ENCODE measurements at places on chromosomes 4 and X. TPM values are rescaled to one million over a fixed set of nuclear protein-coding genes. Genes with fewer than 3 reads are reported as not detected.

- DNase-seq, result peak; percentile 49
- peak overlapping the region; percentile 71 for H3K4me3 ChIP-seq
Measured at GRCh38 chr4:174135936-174136406, 147.5 kb downstream of the FBXO8 start.

DNA sequence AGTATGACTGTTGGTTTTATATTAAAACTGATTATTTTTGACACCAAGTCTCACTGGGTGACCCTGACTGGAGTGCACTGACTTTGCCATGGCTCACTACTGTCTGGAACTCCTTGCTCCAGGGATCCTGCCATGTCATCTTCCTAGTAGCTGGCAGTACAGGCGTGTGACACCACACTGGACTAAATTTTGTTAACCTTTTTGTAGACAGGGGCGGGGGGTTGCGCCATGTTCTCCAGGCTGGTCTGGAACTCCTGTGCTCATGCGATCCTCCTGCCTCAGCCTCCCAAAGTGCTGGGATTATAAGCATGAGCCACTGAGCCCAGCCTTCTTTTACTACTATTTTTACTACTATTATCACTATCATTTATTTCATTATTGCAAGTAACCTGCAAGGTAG, 8.9 kb downstream of the XAGE1A start:
- H3K27ac ChIP-seq, result no peak overlapping the region
- DNase-seq, result no peak
- no peaks in the 10 kb centered on the region for H3K36me3 ChIP-seq
- H3K4me3 ChIP-seq, result no peak overlapping the region
- H3K27me3 ChIP-seq, result no peaks in the 10 kb centered on the region
- H3K4me1 ChIP-seq, result no peaks in the 10 kb centered on the region

DNA sequence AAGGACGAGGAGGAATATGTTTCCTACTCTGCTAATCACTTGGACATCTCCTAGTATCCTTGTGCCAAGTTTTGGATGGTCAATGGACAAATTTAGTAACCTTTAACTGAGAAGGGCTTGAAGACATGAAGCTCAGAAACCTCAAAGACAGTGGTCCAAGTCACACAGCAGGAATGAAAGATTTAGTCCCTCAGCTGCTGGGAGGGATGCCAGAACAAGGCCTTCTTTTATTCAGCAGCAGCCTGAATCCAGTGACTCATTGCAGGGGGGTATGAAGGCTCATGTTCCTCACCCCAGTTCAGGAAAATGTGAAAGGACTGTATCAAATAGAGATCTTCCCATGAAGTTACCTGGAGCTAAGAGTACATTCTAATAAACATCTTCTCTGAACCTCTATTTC, 214.9 kb upstream of the UGT8 start:
- peaks cover 11% of the 10 kb centered on the region for H3K27me3 ChIP-seq
- peak; percentile 92 for DNase-seq
- peaks cover 22% of the 10 kb centered on the region for H3K4me1 ChIP-seq

- no peak overlapping the region for H3K27ac ChIP-seq
- no peak overlapping the region for H3K4me3 ChIP-seq
- peaks cover 10% of the 10 kb centered on the region for H3K4me1 ChIP-seq
- H3K27me3 ChIP-seq, result no peaks in the 10 kb centered on the region
Measured at GRCh38 chr4:56391270-56391669, 4.0 kb upstream of the AASDH start.

NHSL2 gene
- 6.5 TPM for polyA plus RNA-seq

All from GM23248 (cell line).